SHP77 (cell line): ENCODE measurements at places on chromosomes 4 and X.
A peak's percentile ranks its signal among the peaks of the same experiment; 100 is the strongest.

- DNase-seq: no peak
Observed at GRCh38 chr4:141066690-141067089, 66.6 kb downstream of the RNF150 start.

DNA sequence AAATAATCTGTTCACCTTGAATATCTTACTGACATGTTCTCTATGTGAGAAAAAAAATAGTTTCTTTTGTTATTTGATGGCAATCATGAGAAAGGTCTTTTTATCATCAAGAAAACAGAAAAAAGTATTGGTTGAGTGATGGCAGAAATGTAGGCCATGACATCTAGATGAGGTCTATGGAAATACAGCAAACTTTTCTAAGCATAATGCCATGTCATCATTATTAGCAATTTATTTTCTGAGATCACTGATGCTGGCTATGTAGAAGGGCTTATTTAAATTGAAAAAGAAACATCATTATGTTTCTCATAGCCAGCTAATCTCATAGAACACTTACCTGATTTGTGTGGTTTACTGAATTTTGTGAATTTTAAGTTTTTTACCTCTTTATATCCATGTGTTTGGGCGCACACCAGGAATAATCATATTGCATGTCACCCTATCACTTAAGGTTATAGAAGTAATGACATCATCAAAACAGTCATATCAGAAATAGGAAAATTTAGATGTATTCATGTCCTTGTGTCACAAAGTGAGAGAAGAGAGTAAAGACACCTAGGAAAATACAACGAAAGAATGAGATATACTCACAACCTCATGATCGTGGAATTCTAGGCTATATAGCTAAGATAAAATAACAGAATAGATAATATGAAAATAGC lies 22.4 kb downstream of the UGT2A3 start:
- no peak for DNase-seq

DNA sequence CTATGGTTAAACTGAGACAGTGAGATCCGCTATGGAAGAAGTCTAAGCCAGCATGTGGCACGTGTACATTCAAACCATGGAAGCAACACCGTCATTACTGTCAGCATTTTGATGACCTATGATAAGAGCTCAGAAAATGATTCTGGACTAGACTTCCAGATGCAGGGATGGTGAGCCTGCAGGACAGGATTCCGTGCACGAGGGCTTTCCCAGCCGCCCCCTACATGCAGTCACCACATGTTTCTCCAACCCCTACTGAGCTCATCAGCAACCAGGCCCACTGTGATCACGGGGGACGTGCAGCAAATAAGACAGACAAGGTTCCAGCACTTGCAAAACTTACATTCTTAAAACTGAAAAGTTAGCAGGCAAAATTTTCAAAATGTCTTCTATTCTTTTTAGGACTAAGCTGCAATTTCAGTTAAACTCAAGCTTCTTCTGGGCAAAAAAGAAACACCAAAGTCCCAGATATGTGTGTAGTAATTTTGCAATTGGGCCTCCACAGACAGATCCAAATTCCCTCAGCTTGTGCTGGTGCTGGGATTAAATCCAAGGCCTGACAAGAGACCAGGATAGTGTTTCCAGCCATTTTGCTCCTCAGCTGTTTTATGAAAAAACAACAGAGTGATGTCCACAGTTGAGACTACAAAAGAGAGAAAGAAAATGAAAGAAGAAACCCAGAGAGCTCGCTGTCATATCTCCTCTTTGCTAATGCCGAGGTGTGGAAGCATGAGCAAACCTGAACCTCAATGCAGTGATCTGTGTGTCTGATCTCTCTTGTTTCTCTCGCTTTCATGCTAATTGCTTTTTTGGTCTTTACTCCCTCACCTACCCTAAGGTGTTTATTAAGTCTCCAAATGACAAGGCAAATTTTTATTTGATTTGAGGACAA lies 118.2 kb downstream of the AFAP1 start:
- DNase-seq: no peak

DNA sequence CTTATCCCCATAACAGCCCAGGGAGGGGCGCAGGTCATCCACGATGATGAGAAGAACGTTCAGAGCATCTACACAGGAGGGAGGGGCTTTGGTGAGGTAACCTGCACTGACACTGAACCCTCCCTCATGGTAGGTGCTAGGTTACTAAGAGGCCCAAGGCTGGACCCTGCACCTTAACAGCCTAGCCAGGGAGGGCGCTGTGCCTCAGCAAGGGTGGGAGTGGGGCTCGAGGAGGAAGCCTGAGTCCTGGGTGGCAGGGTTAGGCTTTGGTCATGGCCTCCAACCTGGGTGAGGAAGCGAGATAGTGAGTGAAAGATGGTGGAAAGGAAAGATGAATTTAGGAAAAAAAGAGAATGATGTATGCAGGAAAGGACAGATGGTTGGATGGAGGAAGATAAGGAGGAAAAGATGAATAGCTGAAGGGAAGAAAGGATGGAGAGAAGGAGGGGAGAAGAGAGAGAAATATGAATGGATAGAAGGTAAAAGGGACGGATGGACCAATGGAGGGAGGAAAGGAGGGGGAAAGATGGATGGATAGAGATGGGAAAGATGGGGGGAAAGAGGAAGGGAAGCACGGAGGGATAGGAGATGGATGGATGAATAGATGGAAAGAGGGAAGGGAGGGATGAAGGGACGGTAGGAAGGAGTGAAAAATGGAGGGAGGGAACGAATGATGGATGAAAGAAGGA lies 736 bp downstream of the IDS start:
- peak; percentile 57 for DNase-seq

GRCh38 chr4:114688059-114688458 lies 89.5 kb downstream of the UGT8 start:
- no peak for DNase-seq
